ENCODE measurements at places on chromosomes 4 and X.

DNA sequence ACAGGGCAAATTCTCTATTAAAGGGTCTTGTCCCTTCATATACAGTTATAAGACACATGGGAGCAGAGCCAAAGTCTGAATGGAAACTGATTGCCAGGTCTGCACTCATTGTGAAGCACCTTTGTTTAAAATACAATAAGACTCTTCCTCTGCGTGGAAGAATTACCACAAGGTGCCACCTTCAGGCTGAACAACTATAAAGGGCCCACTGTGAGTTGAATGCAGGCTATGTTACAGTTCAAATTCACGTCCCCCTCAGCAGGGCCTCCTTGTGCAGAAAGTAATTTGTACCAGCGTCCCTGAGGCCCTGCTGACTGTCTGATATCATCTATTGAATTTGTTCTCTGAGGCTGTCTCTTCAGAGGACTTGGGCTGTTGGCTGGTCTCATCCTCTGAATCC is 225.8 kb upstream of the TEX13C start:
- no peak for DNase-seq

DNA sequence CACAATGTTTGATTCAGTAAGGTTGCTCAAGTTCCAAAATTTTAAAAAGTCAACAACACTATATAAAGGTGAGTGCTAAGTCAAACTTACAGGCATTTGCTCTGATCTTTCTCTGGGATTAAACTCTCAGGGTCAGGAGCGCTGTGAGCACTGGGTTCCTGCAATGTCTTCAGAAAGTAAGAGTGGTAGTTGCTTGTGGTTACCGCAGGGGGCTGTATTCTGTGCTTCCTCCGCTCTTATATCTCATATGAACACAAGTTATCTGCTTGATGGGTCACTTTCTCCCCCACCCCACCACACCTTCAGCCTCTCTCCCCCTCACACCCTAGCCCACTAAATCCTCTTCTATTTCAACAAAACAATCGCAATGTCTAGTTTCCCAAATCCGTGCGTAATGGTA is 116.4 kb upstream of the IGSF1 start:
- DNase-seq, result no peak

DNA sequence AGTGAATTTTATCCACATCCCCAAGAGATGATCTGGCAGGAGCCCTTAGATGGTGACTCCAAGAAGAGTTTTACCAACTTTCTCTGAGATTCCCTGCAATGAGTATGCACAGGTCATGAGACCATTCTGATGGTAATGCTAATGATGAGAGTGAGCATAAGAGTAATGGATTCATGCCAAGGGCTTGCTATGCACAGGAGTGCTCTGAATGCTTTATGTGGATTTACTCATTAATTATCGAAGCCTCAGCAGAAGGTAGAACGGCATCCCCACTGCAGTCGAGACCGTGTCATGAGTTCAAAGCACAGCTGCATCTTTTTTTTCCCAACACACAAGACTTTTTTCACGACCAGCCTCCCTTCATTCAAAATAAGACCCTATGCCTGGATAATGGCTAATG is 355.0 kb downstream of the RAB28 start:
- DNase-seq, result no peak

- no peak for DNase-seq
These were observed 12.3 kb downstream of the TLR3 start for GRCh38 chr4:186081202-186081807.

DNA sequence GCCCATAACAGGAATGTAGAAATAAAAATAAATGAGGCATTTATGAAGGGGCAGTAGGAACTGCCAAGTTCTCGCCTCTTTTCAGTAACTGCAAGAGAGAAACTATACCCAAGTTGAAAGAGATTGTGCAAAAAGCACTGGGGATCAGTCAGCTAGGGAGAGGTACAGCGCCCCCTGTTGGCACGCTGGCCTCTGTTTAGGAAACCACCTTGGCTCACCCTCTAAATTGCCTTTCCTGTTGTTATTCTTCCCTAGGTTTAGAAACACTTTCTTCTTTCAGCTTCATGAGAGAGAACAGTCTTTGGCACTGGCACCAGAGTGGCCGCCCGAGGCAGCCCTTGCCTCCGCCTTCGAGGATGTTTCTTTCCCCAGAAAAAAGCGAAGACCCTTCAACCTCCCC is 348.5 kb downstream of the MID1IP1 start:
- DNase-seq, result peak; percentile 47

DNA sequence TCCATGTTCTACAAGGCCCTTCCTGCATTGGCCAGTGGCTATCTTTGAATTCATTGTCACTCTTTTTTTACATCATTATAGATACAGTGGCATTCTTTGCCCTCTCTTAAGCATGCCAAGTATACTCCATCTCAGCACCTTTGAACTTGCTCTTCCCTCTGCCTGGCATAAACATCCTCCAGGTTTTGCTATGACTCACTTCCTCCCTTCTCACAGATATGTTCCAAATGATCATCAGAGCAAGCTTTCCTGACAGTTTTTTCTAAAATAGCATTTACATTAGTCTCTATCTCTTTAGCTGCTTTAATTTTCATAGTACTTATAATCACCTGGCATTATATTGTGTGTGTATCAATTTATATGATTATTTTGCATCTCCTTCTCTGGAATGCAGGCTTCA is 553.3 kb upstream of the MAGEB2 start:
- DNase-seq, result no peak

DNA sequence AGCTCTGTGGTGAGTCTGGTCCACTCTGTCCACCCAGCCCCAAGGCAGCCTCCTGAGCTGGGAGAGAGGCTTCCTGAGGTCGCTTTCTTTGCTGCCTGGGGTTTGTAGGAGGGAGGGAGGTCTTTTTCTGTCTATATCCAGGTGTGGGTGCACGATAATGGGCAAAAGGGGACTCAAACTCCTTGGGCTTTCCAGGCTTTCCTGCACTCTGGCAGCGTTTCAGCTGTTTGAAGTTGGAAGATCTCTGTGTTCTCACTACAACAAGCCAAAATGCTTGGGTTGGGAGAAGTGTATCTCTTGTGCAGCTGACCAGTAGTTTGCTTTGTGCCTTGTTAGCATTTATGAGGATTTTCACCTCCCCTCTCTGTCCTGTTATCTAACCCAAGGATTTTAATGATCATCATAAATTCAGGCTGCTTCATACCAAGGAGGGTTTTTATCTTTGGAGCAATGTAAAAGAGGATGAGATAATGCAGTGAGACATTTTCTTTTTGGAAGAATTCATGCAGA is 126.3 kb downstream of the REPS2 start:
- no peak for DNase-seq

- DNase-seq, result no peak
These were observed 521.6 kb upstream of the SLIT2 start for GRCh38 chr4:19729886-19730651.

DNA sequence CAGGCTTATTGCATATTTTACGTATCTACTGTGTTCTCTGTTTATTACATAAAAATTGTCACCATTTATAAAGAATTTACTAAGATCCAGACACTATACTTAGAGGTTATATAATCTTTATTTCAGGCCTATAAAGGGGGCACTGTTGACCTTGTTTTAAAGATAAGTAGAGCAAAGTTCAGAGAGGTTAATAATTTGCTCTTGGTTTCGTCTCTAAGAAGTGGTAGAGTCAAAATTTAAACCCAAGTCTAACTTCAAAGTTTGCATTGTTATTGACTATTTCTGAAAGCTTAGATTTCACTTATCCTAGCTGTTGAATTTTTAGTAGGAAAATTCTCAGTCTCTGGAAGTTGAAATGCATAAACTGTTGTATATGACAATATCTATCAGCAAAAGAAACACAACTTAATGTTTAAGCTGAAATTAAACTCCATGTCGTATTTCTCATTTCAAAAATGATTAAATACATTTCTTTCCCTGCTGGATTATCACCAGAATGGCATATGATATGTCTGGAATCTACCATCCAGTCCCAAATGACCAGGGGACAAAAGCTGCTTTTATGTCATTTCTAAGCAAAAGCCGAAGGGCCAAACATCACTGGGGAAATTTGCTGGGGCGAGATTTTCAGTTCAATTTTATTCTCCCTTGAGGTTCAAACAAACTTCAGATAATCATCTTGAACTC is 138.4 kb downstream of the SLC7A11 start:
- DNase-seq, result no peak

- DNase-seq, result no peak
These were observed 114.6 kb downstream of the ARHGAP10 start for GRCh38 chr4:147846318-147847155.

GRCh38 chr4:88090898-88091297 is 67.5 kb downstream of the ABCG2 start:
- no peak for DNase-seq

- DNase-seq, result no peak
These were observed 61.6 kb upstream of the DHX15 start for GRCh38 chr4:24645765-24646550.

DNA sequence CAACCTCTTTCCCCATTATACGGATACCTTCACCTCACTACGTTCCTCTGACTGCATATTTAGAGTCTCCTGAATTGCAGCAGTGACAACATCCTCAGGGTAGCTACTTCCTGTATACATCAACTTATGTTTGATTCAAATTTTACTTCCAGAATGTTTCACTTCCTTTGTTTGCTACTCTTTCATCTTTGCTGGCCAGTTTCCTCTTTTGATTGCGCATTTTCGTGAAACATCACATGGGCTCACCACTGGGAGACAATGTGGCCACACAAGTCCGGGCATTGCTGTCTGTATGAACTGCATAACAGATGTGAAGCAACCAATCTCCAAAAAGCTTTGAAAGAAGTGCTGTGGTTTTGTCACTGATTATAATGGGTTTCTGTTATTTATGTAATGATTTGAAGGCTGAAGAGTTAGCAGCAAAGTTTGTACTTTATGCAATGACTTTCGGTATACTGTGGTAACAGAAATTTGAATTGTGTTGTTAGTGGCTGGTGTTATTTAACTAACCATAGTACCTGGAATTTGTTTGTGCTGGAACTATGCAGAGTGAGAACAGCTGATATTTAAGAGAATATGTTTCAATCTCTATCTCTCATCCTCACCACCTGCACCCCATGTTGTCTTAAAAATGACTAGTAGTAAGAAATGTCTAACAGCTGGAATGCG is 7.4 kb downstream of the SNCA start:
- peak; percentile 6 for DNase-seq

- no peak for DNase-seq
These were observed 160.8 kb downstream of the NAA11 start for GRCh38 chr4:79164907-79165610.

DNA sequence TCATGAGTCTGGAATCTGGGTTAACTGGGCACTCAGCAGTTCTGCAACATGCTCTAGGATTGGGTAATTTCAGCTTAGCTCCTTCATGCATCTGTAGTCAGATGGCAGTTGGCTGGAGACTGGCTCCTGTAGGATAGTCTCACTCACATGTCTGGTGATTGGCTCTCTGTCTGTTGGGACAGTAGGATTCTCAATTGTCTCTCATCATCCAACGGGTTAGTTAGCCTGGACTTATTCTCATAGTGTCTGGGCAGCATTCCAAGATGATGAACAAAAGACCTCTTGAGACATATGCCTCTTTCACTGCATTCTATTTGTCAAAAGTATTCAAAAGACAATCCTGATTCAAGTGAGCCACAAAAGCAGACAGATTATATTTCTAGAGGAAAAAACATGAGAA is 795.6 kb upstream of the GALNTL6 start:
- DNase-seq, result no peak

- DNase-seq, result no peak
These were observed 5.3 kb downstream of the FGF5 start for GRCh38 chr4:80271801-80272200.

- no peak for DNase-seq
These were observed 32.0 kb upstream of the MAN2B2 start for GRCh38 chr4:6542951-6543350.

- no peak for DNase-seq
These were observed 29.9 kb downstream of the CPEB2 start for GRCh38 chr4:15031993-15032675.

GRCh38 chr4:68416591-68416990 is 30.7 kb upstream of the TMPRSS11E start:
- no peak for DNase-seq

GRCh38 chrX:20906571-20906970 is 467.6 kb upstream of the CNKSR2 start:
- no peak for DNase-seq

GRCh38 chrX:78643874-78644273 is 15.3 kb downstream of the RTL3 start:
- DNase-seq, result no peak

DNA sequence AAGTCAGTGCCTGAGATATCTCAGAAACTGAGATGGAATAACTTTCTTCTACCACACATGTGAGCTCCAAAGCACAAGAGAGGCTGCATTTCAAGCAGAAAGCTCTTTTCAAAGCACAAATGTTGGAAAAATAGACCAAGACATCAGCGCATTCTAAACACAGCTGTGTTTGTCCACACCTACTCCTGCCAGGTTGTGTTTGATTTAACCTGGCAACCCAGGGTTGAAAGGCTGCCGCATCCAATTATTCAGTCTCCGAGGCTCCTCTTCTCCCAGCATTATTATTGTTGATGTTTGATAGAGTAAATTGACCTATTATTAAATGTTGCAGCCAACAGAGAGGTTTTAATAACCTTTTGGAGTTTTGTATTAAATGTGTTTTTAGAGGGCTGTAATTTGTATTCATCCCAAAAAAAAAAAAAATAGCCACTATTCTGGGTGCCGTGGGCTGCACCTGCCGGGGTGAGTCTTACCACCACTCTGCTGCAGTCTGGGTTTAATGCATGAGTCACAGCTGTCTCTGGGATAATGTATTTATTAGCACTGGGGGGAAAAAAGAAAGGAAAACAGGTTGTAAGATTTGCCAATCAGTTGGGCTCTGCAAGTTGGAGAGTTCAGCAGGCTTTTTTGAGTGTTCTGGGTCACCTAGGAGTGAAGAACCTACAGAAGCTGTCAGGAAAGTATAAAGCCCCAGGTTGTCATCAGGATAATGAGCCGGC is 105.2 kb upstream of the NOCT start:
- DNase-seq, result no peak

- no peak for DNase-seq
These were observed 69.9 kb downstream of the SEL1L3 start for GRCh38 chr4:25792876-25793275.

GRCh38 chrX:154654925-154655324 is 1.5 kb upstream of the CTAG2 start:
- no peak for DNase-seq

DNA sequence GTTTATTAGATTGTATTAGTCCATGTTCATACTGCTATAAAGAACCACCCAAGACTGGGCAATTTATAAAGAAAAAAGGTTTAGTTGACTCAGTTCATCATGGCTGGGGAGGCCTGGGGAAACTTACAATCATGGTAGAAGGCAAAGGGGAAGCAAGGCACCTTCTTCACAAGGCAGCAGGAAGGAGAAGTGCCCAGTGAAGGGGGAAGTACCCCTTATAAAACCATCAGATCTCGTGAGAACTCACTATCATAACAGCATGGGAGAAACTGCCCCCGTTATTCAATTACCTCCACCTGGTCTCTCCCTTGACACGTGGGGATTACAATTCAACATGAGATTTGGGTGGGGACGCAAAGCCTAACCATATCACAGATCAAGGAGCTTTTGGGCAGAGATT is 8.1 kb upstream of the HSD17B13 start:
- no peak for DNase-seq

DNA sequence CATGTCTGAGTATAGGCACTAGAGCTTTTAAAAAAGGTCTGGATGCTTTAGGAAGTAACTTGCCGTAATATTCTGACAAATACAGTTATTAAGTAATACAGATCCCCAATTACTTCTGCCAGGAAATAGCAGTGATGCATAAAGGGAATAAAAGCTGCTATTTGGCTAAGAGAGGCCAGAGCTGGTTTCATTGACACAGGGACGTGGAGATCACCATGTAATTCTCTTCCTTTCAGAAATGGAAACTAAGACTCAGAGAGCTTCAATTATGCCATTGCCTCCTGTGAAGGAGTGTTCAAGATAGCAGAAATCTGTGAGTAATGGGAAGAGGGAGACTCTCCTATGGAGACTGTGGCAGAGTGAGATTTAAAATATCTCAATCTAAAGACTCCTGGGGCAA is 238.1 kb downstream of the SLITRK2 start:
- DNase-seq, result no peak

Measured in T-helper 1 cell (primary cell).